ENCODE measurements at places on chromosomes 1 and 21. TPM values are rescaled to one million over a fixed set of nuclear protein-coding genes. Genes with fewer than 3 reads are reported as not detected.

DNA sequence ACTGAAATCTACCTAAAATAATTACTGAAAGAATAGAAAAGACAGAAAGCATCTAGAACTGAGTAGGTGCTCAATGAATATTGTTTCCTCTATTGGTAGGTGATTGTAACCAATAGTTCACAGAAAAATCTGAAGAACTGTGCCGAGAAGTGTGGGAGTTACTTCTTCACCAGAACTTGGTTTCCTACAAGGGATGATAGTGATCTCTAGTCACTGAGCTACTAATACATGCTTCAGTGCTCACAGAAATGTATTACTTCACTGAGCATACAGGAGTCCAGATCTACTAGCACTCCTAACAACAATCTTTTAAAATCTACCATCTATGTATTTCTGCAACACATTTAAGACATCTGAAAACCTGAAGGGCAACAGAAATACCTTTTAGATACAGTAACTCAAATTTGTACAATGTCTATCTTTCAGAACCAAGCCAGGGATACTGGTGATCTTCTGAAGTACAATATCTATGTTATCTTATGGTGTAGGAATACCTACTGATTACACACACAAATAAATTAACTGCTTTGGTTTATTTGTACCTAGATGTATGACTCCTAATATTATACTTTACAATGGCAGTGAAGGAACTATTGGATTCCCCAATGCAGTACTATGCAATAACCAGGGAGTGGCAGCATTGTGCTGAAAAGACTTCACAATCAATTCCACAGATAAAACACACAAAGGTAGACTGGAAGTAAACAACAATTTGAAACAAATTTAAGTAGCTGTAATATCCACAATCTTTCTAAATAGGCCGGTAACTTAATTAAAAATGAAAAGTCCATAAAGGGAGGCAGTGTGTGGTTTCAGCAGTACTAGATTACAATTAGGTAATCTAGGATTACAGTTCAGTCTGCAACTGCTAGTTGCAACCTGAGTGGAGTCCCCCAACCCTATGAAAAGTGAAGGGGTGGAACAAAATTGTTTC lies 243.0 kb downstream of the SLC45A1 start:
- no peaks in the 10 kb centered on the region for H3K36me3 ChIP-seq
- no peak for DNase-seq
- H3K4me1 ChIP-seq: peaks cover 20% of the 10 kb centered on the region
- no peak overlapping the region for H3K27ac ChIP-seq

DNA sequence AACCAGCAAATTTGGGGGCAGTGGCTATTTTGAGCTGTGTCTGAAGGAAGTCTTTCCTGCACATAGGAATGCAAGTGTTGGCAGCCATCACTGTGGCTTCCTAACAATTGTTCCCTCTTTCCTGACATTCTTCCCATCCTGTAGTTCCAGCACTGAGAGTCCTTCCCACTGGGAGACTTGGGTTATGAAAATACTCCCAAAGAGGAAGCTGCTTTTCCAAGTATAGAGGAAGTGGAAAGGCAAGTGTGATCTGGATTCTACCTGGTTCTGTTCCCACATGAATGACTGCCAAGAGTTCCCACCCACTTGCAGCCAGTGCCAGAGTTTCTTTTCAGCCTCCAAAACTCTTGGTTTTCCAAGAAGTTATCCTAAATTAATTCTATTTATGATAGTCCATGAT lies 98.5 kb upstream of the CD53 start:
- H3K36me3 ChIP-seq: no peaks in the 10 kb centered on the region
- no peak overlapping the region for H3K4me3 ChIP-seq
- no peak overlapping the region for H3K27ac ChIP-seq
- no peaks in the 10 kb centered on the region for H3K27me3 ChIP-seq
- no peak for DNase-seq

DNA sequence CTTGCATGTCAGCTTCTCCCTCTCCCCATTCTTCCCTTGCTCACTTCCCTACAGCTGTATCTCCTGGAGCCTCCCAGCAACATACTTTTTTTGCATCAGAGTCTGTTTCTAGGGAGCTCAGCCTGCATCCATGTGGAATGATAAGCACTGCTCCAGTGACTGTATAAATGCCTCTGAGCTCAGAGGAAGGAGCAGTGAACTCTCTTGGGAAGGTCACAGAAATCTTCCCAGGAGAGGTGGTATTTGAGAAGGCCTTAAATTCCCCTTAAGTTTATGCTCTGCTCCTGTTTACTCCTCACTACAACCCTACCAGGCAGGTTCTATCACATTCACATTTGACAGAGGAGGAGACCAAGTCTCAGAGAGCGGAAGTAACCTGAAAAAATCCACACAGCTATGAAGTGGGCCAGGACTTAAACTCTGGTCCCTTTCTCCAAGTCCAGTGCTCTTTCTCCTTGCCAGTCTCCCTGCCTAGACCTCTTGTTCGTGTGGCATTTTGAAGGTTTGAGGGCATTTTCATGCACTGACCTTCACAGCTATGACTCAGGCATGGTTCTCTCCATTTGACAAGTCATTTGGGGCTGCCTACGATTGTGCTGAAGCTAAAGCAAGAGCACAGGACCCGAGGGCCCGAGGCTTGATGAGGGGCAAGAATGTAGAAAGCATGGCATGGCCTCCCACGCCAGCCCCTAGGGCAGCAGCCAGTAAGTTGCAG lies 5.6 kb upstream of the UBXN10 start:
- DNase-seq: no peak
- peaks cover under 1% of the 10 kb centered on the region for H3K27me3 ChIP-seq
- no peak overlapping the region for H3K4me3 ChIP-seq
- H3K36me3 ChIP-seq: no peaks in the 10 kb centered on the region
- peaks cover 15% of the 10 kb centered on the region for H3K4me1 ChIP-seq
- no peak overlapping the region for H3K27ac ChIP-seq

The GPR37L1 gene
- not detected for total RNA-seq

The S100A1 gene
- 390 TPM for total RNA-seq

DNA sequence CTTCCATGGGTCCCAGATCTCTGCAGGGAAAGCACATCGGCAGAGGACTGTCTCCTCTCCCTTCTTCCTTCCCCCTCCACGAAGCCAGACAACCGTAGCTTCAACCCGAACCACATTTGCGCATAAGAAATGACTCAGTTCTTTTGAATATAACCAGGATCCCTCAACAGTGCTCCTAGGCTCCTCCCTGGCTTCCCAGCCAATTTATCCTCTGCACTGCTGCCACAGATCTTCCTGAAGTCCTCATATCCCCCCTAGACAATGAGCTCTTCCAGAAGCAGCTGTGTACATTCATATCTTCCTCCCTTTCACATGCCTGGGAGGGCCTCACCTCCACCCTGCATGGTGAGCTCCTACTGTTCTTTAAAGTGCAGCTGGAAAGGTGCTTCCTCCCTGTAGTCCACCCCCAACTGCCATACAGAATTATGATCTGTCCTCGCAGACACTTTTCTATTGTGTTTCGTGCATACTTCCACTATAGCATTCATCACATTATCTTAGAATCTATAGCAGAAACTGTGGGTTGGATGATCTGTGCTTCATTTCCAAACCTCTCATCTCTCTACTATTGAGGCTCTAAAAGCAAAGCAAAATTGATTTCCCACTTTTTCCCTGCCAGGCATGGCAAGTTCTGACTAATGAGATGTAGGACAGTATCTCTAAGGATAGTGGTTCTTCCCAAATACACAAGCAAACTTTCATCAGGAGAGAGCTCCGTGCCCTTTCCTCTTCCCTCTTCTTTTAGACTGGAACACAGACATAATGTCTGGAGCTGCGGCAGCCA lies 179.3 kb upstream of the HMGB4 start:
- no peak overlapping the region for H3K4me3 ChIP-seq
- no peaks in the 10 kb centered on the region for H3K4me1 ChIP-seq
- H3K27me3 ChIP-seq: no peaks in the 10 kb centered on the region
- DNase-seq: no peak
- no peaks in the 10 kb centered on the region for H3K36me3 ChIP-seq

- no peak overlapping the region for H3K27ac ChIP-seq
- no peak overlapping the region for H3K4me3 ChIP-seq
- DNase-seq: no peak
- no peaks in the 10 kb centered on the region for H3K27me3 ChIP-seq
- no peaks in the 10 kb centered on the region for H3K4me1 ChIP-seq
Measured at GRCh38 chr21:28793043-28793442, 199.6 kb downstream of the LTN1 start.

GRCh38 chr1:15764269-15764764 lies 5.7 kb downstream of the FBLIM1 start:
- no peaks in the 10 kb centered on the region for H3K36me3 ChIP-seq
- no peak for DNase-seq
- H3K4me3 ChIP-seq: no peak overlapping the region
- H3K4me1 ChIP-seq: no peaks in the 10 kb centered on the region
